ENCODE measurements at places on chromosomes 1 and 21.
A peak's percentile ranks its signal among the peaks of the same experiment; 100 is the strongest.

DNA sequence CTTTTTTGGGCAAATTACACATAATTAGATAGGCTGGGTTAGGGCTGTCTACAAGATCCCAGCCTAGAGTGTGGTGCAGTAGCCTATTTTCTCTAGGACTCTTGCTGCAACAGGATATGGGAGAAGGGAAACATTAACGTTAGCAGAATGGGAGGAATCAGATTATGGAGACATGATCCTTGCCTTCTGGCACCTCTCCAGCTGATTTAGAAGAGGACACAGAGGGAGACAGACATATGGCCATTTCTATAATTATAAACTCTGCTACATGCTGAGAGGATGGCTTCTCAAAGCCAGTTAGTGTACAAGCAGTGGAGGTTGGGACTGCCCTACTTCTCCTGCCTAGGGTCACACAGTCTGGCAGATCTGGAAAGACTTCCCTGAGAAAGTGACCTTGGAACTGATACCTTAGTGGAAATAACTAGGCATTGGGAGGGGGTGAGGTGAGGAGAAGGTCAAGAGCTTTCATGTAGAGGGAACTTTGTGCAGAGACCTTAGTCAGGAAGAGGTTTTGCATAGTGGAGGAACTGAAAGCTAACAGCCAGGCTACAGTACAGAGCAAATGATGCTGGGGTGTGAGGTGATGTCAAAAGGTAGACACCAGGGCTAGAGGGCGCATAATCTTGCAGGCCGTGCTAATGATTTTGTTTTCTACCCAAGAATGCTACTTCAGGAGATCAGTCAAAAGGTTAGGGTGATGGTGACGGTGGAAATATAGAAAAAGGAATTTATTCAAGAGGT is 1.2 kb upstream of the CD1D start:
- no peak for DNase-seq

- peak; percentile 40 for DNase-seq
Observed at GRCh38 chr1:25031966-25032667, 102.0 kb upstream of the RUNX3 start.

DNA sequence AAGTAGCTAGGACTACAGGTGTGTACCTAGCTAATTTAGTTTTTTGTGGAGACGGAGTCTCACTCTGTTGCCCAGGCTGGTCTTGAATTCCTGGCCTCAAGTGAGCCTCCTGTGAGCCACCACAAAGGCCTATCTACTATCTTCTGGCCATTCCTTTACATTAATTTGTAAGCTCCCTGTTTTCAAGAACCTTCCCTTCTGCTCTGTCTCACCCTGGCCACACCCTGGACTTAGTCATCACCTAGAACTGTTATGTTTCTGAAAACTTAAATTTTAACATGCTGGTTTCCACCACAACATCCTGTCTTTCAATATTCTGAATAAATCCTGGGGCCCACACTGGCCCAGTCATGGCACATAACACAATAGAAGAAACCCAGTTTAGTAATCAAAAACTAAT is 4.9 kb upstream of the B4GALT3 start:
- no peak for DNase-seq

- no peak for DNase-seq
Observed at GRCh38 chr1:87915771-87916170, 587.1 kb downstream of the LMO4 start.

- no peak for DNase-seq
Observed at GRCh38 chr1:16085522-16085921, 12.1 kb upstream of the FAM131C start.

DNA sequence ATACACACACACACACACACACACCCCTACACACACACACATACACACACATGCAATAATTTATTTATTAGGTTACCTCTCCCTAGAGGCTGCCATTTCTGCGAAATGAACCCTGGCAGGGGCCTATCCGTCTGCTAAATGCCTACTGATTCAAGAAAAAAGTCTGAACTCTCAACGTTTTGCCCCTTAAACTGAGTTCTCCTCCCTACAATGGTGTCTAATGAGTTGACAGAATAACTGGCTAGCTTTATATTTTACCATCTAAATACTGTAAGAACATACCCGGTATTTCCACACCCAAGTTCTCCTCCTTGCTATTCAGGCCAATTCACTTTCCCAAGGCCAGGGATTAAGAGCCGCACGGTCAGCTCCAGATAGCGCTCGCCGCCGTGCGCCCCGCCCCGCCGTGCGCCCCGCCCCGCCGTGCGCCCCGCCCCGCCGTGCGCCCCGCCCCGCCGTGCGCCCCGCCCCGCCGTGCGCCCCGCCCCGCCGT is 339 bp upstream of the RNPC3 start:
- no peak for DNase-seq

DNA sequence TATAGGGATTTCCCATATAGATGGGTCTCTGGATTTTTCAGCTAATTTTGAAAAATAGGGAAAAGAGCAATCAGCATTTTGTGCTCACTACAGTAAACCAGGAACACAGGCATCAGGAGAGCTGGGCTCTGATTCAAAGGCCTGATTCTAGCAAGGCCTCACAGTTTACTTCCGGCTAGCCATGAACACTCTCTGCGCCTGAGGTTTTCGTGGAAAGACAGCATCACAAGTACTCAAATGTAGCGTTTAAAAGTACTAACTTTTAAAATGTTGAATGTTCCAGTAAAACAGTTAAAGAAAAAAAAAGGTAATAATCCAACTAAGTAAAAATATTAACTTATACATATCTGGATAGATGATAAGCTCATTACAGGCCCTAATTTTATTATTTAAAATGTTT is 120.6 kb downstream of the SLC45A1 start:
- DNase-seq = no peak

DNA sequence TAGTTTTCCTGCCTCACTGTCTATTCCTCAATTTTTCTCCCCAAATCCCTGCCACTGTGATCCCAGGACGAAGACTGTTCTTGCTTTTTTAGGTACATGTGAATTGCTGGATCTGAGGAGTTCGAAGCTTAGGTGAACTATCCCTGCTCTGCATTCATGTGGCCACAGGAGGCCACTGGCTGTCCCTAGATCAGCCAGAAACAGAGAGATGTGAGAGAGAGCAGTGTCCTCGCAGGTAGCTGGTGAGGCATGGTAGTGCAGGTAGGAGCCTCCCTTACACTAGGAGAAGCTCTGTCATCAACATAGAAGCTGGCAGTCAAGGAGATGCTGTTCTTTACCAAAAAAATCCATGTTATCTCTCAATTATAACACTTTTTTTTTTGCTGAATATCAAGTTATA is 71.5 kb downstream of the USP24 start:
- no peak for DNase-seq

- no peak for DNase-seq
Observed at GRCh38 chr1:154176337-154176736, 15.6 kb downstream of the TPM3 start.

GRCh38 chr1:213541641-213542040 is 446.1 kb upstream of the PROX1 start:
- DNase-seq = no peak

DNA sequence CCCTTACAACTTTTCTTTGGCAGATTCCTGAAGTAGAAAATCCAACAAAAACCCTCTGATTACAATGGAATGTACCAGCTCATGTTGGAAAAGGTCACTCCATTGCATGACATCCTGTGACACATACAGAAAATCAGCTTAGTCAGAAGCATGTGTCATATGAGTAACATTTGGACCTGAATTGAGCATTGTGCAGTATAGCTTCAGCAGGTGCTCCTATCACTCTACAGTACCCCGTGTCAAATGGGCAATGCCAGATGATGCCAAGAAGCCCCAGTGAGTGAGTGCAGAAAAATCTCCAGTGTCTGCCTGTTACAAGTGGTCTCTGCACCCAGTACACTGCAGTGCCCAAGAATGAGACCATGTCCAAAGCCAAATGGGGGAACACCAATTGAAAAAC is 129.7 kb upstream of the RUNX1 start:
- no peak for DNase-seq

DNA sequence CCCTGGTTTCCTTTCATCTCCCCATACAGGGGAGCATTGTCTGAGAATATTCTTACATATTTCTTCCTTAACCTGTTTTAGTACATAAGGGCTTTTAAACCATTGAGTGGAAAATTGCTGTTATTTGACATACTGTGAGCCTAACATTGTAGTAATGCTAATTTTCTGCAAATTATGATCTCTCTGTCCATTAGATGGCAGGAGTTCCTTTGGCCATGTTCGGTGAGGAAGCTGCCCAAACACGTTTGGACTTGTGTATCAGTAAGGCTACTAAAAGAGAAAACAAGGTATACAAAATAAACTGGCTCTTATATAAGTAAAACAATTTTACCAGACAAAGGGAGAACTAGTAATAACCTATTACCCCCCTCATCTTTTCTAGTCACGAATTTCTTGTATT is 29.2 kb downstream of the CDC7 start:
- DNase-seq = no peak

- DNase-seq = no peak
Observed at GRCh38 chr21:41189150-41189745, 21.3 kb downstream of the BACE2 start.

DNA sequence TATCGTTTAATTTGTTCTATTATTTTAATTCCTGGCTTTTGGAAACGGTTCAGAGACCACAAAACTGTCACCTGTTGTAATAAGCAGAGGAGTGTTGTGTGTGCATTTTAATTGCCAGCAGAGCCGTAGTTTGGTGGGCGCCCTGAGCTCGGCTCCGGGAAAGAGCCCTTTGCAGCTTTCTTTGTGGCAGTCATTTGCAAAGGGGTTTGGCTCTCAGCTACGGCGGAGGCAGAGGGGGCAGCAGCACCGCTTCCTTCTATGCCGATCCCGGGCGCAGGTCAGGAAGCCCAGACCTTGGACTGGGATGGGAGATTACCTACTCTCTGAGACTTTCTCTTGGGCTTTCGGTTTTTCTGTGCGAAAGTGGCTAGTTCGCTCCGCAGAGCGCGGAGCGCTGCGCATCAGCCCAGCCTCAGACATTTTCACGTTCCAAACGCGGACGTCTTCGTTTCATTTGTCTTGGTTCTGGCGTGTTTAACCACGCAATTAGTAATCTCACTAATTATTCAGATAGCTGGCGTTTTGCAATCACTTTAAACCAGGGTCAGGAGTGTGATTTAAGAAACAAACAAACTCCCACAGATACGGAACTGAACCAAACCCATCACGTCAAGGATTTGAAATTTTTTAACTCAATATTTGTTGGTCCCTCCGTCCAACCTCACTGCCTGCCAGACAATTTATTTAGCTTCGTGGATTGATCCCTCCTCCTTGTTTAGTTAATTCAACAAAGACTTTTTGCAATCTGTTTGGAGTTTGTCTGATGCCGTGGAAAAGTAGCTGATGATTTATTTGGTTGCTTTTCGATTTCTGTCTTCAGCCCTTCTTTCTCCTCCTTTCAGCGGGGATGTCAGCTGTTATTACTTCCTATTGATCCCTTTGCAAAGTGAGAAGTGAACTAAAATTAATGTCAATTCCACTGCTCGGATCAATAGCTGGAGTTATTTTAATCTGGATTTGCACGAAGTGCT is 3.9 kb downstream of the RNF220 start:
- DNase-seq = no peak

Data from breast epithelium (tissue), 4 donors.